ENCODE measurements at places on chromosomes 1 and 21.

DNA sequence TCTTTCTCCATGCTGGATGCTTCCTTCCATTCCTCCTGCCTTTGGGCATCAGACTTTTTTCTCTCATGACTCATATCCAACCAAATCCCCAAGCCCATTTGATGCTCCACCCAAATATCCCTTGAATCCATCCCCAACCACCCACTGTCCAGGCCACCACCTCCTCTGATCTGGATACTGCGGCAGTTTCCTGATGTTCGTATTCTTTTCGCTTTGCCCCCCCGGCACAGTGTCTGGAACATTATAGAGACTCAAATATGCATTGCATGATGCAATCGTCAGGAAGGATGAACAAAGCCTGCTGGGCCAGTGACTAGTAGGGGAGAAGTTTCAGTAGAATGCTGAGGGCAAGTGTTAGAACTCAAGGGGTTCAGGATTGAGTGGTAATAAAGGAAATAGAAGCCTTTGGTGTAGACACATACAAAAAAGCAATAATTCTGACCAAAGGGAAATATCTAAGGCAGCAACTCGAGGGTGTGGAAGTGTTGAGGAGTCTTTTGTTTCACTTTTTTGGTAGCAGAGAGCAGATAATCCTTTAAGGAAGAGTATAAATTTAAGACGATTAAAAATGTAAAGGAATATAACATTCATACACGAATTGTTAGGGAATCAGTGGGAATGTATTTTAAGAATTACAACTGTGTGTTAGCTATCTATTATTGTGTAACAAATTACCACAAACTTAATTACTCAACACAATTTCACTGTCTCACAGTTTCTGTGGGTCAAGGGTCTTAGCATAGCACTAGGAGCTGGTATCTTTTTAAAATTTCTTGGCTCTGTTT lies 7.5 kb downstream of the S100A11 start:
- DNase-seq: no peak

DNA sequence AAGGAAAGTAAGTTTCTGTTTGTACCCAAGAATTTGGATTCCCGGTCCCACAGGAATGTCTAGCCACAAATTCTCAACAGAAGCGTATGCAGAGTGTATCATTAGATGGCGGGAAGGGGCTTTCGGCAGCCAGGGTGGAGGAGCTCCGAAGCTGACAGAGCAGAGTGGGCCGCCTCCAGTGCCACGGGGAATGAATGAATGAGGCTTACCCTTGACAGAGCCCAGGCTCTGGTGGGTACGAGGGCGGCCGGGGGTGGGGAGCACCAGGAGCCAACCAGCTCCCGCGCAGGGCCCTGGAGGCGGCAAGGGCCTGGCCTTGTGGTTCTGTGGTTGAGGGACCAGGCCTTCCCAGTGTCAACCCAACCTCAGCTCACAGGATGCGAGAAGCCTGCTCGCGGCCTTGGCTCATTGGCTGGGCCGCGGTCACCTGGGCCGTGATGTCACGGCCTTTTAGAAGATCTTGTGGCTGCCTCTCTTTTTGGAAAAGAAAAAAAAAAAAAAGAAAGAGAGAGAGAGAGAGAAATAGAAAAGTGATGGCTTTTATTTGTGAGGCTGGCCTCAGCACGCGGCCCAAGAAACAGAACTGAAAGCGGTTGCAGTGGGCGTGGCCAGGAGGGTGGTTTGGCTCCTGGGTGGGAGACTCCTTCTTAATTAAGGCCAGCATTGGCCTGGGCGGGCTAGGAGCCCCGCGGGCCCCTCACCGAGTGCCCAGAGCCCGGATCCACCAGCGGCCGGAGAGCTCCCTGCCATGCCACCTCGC lies 34.9 kb upstream of the RUNX3 start:
- no peak for DNase-seq

DNA sequence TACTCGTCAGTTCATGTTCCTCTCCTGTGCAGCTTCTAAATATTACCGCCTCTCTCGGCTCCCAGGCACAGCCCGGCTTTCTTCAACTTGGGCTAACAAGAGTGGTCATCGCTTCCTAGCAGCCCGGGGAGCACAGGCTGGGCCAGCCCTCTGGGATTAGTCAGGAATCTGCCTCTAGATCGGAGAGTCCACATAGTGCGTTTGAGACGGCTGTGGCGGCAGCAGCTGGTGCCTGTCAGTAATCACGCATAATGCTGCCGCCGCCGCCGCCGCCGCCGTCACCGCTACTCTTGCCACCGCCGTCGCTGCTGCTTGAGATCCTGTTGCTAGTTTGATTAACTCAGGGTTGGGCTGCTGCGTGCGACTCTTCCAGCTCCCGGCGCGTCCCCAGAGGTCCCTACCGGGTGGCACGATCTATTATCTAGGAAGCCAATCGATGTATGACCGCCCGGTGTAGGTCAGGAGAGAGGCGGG lies at the start of gene RXRG:
TSS of gene RXRG (minus strand) at position 230 of the 474 bp plus-strand sequence. CDS start 233 bp downstream, outside the sequence.
- no peak for DNase-seq

GRCh38 chr1:94111879-94112278 lies 9.1 kb downstream of the ABCA4 start:
- DNase-seq: no peak

GRCh38 chr1:151399324-151400171 lies at the start of gene PSMB4:
PSMB4 (plus strand) TSS chr1:151399573; CDS start chr1:151399588, 15 bp downstream.
- peak; percentile 76 for DNase-seq

GRCh38 chr1:221724931-221725605 lies 16.8 kb downstream of the DUSP10 start:
- DNase-seq: no peak

DNA sequence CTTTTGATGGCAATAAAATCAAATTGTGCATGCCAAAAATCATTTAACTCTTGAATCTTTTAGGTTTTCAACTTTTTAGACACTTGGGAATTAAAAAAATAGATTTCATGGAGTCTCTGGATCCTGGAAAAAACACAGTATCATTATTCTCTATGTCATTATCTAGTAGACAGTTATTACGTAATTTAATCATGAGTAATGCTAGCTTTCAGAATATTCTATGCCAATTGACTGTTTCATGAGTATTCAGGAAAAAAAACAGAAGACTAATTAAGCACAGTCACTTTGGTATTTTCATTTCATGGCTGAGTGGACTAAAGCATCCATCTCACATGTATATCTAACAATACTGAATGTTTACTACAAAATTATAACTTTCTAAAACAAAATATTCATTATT lies 44.0 kb downstream of the ODF2L start:
- DNase-seq: no peak

GRCh38 chr1:76763738-76764137 lies 103.5 kb upstream of the ST6GALNAC5 start:
- no peak for DNase-seq

- DNase-seq: no peak
These were observed 182.7 kb downstream of the KCNT2 start for GRCh38 chr1:196425513-196425912.

DNA sequence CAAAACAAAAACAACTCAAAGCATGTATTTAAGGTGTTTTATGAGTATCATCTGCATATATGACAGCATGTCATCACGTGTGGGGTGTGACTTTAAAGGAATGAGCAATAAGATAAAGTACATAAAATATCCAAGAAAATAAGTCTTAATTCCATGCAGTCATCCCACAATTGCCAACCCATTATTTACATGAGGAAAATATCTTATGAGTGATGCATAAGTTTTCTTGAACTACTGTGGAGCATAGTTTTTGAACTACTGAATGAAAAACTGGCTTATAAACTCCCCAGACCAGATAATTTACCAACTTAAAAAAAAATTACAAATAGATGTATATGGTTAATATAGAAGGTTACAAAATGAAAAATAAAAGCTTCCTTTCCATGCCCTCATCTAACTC lies 29.7 kb upstream of the MTMR11 start:
- no peak for DNase-seq

DNA sequence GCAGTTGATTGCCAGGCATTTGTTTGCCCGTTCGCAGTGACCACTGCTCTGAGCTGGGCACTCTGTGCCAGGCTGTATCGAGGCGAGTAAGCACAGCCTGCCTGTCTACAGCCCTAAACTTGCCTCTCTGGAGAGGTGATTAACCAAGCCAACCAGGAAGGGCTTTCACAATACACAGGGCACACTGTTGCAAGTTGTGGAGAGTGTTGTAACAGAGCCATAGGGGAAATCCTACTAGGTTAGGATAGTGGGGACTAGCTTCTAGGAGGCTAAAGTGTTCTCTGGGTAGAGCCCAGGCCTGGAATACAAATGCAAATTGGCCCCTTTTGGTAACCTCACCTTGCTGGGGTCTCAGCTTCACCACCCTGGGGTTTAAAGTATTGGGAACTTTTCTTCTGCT lies 23.8 kb downstream of the PRDM2 start:
- DNase-seq: no peak

DNA sequence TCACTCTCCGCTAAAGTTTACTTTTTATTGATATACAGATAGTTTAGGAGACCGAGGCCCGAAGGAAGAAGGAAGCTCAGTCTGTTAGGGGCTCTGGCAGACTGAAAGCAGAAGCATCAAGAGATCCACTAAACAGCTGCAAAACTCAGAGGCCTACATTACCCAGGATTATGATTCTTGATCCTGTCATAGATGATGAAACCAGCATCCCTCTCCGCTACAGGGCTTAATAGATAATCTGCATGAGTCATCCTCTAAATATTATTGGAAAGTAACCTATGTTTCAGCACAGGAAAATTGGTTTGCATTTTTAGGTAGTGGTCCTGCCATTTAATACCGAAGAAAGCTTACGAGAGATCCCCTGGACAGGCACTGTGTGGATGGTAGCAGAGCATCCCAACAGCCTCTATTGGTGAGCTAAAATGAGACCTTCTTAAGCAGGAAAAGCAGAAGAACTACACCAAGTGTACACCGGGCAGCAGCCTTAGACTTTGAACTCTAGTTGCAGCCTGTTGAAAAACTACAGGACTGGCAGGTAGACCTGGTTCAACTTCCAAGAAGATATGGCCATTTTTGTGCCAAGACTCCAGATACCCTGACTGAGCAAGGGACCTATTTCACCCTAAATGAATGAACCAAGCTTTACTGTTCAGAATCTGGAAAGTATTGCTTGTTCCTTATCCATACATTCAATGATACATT lies 6.8 kb downstream of the CASQ2 start:
- DNase-seq: no peak

- no peak for DNase-seq
These were observed 299.3 kb downstream of the DISC1 start for GRCh38 chr1:231925864-231926263.

DNA sequence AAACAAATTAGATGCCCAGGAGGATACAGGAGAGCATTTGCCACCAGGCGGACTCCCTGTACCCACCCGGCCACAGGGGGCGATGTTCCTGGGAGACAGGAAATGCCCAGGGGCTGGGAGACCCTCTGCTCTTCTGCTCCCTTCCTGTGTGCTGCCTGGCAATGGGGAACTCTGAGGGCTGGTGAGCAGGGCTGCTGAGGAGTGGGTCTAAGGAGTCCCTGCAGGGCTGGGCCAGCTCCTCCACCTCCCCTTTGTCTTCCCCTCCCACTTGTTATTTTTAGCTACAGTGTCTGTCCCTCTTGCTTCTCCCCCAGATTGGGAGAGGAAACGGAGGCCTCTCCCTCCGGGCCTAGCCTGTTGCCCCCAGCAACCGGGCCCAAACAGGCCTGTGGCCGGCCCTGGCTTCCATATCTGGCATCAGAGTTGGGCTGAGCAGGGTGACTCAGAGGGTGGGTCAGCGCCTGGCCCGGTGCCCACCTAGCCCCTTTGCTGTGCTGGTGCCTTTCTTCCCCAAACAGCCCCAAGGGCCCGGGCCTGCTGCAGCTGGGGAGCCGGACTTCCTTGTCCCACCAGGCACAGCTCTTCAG lies 11.6 kb downstream of the LMNA start:
- peak; percentile 92 for DNase-seq

GRCh38 chr1:222171005-222171404 lies 376.9 kb downstream of the HHIPL2 start:
- no peak for DNase-seq

DNA sequence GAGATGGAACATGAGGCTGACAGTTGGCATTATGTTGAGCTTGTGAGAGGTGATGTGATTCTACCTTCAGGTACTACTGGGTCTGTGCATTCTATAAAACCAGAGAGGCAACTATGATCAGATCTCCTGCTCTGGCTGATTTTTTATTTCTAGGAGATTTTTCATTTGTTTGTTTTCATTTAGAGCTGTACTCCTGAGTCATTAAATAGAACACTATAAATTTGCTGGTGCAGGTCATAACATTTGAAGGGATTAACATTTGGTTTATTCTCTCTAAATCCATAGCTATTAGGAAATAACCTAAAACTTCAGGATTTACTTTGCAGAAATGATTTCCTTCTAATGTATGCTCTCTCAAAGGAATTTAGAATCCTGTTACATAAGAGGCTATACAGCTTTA lies 42.9 kb downstream of the MAGI3 start:
- DNase-seq: no peak

DNA sequence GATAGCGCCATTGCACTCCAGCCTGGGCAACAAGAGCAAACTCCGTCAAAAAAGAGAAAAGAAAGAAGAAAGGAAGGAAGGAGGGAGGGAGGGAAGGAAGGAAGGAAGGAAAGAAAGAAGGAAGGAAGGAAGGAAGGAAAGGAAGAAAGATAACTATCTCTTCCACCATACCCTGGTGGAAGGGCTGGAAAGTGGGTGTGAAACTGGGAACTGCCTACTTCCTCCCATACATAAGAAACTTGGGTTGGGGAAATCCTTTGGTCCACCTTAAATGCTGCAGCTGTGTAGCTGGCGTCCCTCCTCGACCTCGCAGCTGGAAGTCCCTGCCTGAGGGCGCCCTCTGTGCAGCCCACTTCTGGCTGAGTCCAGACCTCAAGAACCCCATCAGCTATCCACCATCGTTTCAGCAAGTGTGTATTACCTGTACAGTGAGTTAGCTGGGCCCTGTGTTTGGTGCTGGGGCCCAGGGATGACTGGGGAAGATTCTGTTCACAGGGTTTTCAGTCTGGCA lies 4.6 kb upstream of the FAM167B start:
- no peak for DNase-seq

DNA sequence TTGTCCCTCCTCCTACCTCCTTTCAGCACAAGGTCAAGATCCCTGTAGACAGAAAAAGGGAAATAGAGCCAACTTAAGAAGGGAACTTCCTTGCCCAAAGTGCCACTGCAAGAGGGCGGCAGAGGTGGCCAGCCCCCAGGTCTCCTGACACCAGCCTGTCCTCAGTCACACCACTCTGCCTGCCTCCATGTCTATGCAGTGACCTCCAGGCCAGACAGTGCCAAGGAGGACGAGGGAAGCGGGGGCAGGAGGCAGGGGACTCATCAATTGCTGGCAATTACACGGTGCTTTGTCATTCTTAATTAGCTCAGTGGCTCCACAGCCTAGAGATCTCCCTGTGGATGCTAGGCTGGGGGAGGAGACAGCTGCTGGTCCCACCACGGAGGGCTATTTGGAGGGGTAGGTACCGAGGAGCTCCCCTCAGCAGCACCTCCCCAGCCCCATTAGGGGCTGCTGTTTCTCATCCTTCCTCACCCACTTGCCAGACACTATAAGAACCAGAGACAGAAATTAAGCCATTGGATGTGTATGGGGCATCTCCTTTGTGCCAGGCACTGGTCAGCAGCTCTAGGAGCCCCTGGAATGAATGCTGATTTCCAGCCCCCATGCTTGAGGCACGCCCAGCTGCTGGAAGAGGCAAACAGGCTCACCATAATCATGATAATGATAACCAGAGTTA lies 6.1 kb upstream of the LDLRAP1 start:
- DNase-seq: no peak

GRCh38 chr1:969260-969855 lies 3.1 kb downstream of the PLEKHN1 start:
- DNase-seq: no peak
